ENCODE measurements at places on chromosomes 5 and 9.

DNA sequence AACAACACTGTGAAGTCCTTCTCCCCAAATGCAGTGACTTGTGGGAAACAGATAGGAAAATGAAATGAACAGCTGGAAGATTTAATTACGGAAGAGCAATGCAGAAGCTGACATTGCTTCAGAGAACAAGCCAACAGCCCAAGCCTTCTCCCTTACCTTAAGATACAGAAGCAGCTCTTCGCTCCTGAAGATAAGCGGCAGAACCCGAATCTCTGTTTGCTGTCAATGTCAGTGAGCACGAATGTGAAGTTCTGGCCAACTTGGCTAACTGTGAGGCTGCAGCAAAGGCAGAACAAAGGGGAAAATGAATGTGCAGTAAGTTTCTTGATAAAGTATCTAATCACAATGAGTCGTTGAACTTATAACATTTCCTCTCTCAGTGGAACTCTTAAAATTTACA lies 172.4 kb downstream of the DENND1A start:
- no peak for DNase-seq

DNA sequence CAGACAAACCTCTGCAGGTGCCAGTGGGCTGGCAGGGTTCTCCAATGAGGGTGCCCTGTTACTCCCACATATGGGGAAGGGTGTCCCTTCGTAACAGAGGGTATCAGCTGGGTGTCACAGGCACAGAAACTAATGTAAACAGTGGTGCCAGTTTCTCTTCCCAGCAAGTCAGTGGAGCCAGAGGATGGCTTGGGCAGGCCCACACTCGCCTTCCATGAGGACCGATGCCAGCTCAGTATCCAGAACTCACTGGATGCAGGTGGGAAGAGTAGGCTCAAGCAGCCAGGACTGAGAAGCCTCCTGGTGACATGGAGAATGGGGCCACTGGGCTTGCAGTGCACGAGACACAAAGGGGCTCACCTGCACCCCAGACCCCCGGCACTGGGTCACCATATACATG lies 30.4 kb downstream of the FSTL4 start:
- DNase-seq = no peak

GRCh38 chr9:127203681-127204327 lies 60.8 kb upstream of the GARNL3 start:
- DNase-seq = no peak

- DNase-seq = no peak
Measured at GRCh38 chr5:103910786-103911185, 348.2 kb upstream of the NUDT12 start.

DNA sequence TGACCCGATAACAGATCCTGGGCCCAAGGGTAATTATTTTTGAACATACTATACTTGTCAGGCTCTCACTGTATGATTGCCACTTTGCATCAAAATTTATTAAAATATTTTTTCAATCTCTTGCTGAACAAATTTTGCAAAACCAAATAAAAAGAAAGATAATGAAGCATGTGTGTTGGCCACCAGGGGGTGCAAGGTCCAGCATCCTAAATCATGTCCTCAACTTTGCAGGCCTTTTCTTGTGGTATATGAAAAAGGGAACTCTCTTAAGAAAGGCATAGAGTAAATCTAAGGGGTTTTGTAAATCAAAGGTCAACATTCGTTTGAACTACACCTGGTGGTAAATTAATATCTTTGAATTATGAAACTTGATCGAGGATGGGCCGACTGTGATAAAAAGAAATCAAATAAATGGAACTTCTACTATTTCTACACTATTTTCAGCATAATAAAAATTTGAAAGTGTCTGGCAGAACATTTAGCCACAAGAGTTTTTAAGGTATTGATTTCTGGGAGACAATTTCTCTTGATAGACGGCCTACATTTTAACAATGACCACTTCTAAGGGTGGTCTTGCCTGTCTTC lies 676.5 kb downstream of the DMRTA1 start:
- no peak for DNase-seq
